ENCODE measurements at places on chromosomes 2 and 18. TPM values are rescaled to one million over a fixed set of nuclear protein-coding genes. Genes with fewer than 3 reads are reported as not detected.
A peak's percentile ranks its signal among the peaks of the same experiment; 100 is the strongest.

DNA sequence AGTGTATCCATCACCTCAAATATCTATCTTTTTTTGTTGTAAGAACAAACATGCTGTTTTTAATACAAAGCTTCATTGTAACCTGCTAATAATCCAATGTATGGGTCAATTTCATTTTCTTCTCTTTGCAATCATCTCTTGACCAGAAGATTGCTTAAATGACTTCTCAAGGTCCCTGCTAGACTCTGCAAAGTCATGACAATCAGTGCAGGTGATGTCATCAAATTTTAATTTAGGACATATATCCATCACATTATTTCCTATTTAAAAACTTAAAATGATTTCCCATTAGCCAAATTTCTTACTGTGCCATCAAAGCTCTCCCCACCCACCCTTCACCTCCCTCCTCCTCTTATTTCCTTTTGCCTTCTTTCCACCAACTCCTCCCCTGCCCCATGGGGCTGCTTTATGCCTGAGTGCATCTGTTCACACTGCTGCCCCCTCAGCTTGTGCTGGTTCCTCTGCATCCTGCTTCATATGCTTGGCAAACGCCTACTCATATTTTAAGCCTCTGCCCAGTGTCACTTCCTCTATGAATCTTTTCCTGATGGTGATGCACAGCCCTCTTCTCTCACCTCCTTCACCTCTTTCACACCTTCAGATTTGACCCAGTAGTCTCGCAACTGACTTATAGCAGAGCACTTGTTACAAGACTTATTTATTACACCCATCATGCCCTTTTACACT is 20.3 kb downstream of the PLEK start:
- no peaks in the 10 kb centered on the region for H3K36me3 ChIP-seq
- no peaks in the 10 kb centered on the region for H3K4me1 ChIP-seq
- no peak overlapping the region for H3K27ac ChIP-seq
- H3K4me3 ChIP-seq, result no peak overlapping the region

DNA sequence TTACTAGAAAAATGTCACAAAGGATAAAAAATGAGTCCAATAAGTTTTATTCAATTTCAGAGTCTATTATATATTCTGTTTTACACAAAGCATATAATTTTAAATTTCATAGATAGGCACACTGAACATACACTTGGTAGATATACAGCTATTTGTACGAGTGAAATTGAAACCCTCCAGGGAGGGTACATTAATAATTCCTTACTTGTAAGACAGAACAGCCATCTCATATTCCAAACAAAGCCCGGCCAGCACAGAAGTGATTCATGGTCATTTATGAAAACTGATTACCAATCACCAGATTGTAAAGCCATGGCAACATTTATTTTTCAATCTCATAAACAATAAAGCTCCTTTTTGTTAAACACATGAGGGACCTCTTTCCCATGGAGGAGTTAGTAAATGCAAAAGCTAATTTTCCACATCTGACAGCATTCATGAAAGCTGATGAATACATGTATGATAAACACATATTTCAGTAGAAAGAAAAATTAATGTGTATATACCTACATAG is 190.6 kb downstream of the TDRD15 start:
- H3K27ac ChIP-seq, result no peak overlapping the region
- no peaks in the 10 kb centered on the region for H3K4me1 ChIP-seq
- H3K36me3 ChIP-seq, result no peaks in the 10 kb centered on the region
- DNase-seq, result no peak

GRCh38 chr18:49487711-49488310 is 777 bp upstream of the C18orf32 start:
- peak overlapping the region; percentile 99 for H3K4me3 ChIP-seq
- peaks cover 28% of the 10 kb centered on the region for H3K4me1 ChIP-seq
- H3K27ac ChIP-seq, result peak overlapping the region; percentile 64
- peaks cover 74% of the 10 kb centered on the region for H3K36me3 ChIP-seq

DNA sequence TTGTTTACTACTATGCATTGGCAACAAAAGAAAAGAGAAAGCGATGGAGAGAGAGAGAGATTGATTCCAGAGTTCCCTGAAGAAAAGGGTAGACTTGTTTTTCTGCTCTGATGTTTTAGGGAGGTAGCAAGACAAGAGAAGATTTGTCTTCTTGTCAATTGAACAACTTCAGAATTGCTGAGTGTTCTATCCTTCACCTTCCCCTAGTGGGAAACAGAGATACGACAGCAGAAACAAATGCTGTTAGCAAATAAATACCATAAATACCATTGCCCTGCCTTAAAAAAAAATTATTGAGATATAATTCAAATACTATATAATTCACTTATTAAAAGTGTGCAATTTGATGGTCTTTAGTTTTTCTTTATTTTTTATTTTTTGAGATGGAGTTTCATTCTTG is 26.2 kb upstream of the CCDC150 start:
- no peak overlapping the region for H3K4me3 ChIP-seq
- no peaks in the 10 kb centered on the region for H3K36me3 ChIP-seq
- H3K4me1 ChIP-seq, result peaks cover 6% of the 10 kb centered on the region
- no peaks in the 10 kb centered on the region for H3K27me3 ChIP-seq

GRCh38 chr2:234320066-234320465 is 176.8 kb downstream of the ARL4C start:
- H3K27ac ChIP-seq, result no peak overlapping the region
- no peak overlapping the region for H3K4me3 ChIP-seq
- no peaks in the 10 kb centered on the region for H3K27me3 ChIP-seq
- DNase-seq, result no peak
- H3K4me1 ChIP-seq, result no peaks in the 10 kb centered on the region

SLC35G4 gene
- not detected for total RNA-seq

- no peak for DNase-seq
- H3K4me1 ChIP-seq, result no peaks in the 10 kb centered on the region
- no peak overlapping the region for H3K4me3 ChIP-seq
- no peak overlapping the region for H3K27ac ChIP-seq
Measured at GRCh38 chr2:42754021-42754775, 9.7 kb downstream of the OXER1 start.

DNA sequence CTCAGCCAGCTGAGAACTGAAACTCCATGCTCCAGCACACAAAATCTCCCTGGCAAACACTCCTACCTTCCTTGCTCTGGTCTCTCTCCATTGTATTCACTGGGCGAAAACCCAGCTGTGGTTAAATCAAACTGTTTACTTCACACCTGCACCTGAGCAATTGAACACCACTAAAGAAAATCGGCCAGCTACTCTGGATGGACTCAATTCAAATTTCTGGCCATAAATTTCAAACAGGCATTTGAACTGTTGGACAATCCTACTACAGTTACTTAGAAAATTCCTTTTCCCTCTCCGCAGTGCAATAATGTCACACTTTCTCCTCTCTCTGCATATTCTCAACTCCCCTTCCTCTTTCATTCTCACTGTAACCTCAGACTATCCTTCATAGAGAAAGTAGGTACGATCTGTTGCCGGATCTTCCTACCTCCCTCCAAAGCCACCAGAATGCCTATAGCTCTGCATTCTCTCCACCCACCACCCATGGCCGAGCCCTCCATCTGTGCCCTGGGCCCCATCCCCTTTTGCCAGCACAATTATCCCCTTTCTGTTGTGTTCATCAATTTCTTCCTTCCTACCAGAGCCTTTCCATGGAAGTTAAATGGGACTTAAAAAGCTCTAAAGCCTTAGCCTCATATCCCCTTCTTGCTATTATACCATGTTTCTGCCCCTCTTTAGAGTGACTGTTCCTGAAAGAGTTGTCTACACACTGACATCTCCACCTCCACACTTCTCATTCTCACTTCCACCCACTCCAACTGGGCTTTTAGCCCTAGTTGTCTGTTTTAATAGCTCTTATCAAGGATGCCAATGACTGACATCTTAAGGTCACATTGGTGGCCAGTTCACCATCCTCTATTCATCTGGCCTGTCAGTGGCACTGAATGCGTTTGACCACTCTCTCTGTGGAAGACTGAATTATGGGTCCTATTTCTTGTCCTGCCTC is 127.5 kb upstream of the SLC1A4 start:
- DNase-seq, result no peak
- H3K4me1 ChIP-seq, result peaks cover 15% of the 10 kb centered on the region
- no peak overlapping the region for H3K27ac ChIP-seq
- H3K36me3 ChIP-seq, result no peaks in the 10 kb centered on the region

LAMA1 gene
- 9.6 TPM for total RNA-seq

NAT8 gene
- not detected for total RNA-seq

DSC1 gene
- not detected for total RNA-seq

- no peaks in the 10 kb centered on the region for H3K27me3 ChIP-seq
- peaks cover 40% of the 10 kb centered on the region for H3K36me3 ChIP-seq
- no peak for DNase-seq
- H3K27ac ChIP-seq, result peak overlapping the region; percentile 42
- peaks cover 37% of the 10 kb centered on the region for H3K4me1 ChIP-seq
Measured at GRCh38 chr2:121472470-121472993, 58.1 kb upstream of the RNU4ATAC start.

FOSL2 gene
- total RNA-seq, result 122 TPM

DNA sequence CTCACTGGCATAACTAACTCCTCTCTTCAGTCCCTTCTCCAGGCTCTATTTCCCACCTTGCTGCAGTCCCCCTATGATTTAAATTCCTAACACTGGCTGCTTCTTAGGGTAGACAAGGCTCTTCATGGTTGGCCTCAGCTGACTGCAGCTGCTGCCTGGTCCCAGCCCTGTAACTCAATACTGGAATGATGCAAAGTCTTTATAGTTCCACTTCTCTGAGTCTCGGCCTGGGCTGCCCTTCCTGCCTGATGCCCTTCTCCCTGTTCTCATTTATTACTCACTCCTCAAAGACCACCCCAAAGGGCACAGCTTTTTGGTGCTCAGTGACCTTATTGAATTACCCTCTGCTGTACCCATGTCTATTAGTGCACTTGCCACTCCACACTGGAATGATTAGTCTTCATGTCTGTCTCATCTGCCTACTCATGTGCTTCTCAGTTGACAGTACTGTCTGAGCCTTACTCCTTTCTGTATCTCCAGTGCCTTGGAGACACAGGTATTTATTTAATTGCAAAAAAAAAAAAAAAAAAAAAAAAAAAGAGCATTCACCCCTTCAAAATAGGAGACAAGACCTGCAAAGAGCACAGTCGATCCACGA is 199.4 kb upstream of the REV1 start:
- H3K4me1 ChIP-seq, result peaks cover 12% of the 10 kb centered on the region
- no peak overlapping the region for H3K4me3 ChIP-seq
- no peak overlapping the region for H3K27ac ChIP-seq
- DNase-seq, result no peak
- no peaks in the 10 kb centered on the region for H3K36me3 ChIP-seq
- peaks cover 8% of the 10 kb centered on the region for H3K27me3 ChIP-seq

C2orf92 gene
- total RNA-seq, result 5.3 TPM

DNA sequence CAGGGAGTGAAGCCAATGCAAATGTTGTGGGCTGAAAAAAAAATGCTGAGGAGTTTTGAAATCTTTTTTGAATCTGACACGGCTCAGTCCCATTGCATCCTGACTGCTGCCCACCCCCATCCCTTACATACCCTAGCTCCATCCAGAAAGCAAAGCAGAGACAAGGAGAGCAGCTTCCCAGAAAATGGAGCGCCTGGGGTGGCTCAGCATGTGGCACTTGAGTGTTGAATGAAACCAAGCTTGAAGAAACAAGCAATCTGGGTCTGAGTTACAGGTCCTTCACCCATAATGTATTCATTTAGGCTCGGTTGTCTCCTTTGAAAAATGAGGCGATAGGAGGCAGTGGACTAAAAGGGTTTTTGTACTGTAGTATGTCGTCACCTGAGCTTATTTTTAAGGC is 244.2 kb upstream of the ACVR2A start:
- H3K27me3 ChIP-seq, result no peaks in the 10 kb centered on the region
- H3K36me3 ChIP-seq, result no peaks in the 10 kb centered on the region
- no peaks in the 10 kb centered on the region for H3K4me1 ChIP-seq
- H3K27ac ChIP-seq, result no peak overlapping the region
- no peak overlapping the region for H3K4me3 ChIP-seq
- DNase-seq, result no peak

- no peaks in the 10 kb centered on the region for H3K27me3 ChIP-seq
- peaks cover 6% of the 10 kb centered on the region for H3K4me1 ChIP-seq
- H3K36me3 ChIP-seq, result no peaks in the 10 kb centered on the region
- no peak for DNase-seq
- no peak overlapping the region for H3K27ac ChIP-seq
Measured at GRCh38 chr2:5696945-5697521, 4.8 kb downstream of the SOX11 start.

EPHA4 gene
- total RNA-seq, result 2.0 TPM

GRCh38 chr2:174750923-174751441 is 13.3 kb downstream of the CHRNA1 start:
- no peak overlapping the region for H3K4me3 ChIP-seq
- H3K36me3 ChIP-seq, result no peaks in the 10 kb centered on the region
- no peak for DNase-seq
- no peaks in the 10 kb centered on the region for H3K27me3 ChIP-seq
- H3K27ac ChIP-seq, result no peak overlapping the region

DNA sequence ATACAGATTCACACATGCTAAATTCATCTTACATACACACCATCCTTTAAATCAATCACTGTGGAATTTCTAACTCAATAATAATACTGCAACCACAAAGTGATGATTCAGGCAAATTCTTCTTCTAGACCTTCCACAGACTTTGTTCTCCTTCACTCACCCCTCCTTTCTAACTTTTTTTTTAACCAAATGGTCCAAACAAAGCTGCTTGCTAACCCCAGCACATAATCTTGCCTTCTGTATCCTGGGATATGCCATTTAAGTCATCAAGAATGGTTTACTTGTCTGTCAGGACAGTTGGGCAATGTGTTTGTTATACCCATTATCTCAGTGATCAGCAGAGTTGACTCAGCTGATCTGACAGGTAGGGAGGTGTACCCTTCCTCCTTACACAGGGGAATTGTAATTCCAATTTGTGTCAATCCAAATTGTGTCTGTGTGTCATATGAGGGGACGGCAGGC is 10.0 kb downstream of the SLC40A1 start:
- no peaks in the 10 kb centered on the region for H3K36me3 ChIP-seq
- no peaks in the 10 kb centered on the region for H3K27me3 ChIP-seq
- no peaks in the 10 kb centered on the region for H3K4me1 ChIP-seq
- H3K4me3 ChIP-seq, result no peak overlapping the region
- DNase-seq, result no peak

LYG2 gene
- total RNA-seq, result not detected

- H3K4me1 ChIP-seq, result no peaks in the 10 kb centered on the region
- H3K4me3 ChIP-seq, result no peak overlapping the region
- H3K36me3 ChIP-seq, result no peaks in the 10 kb centered on the region
- H3K27ac ChIP-seq, result no peak overlapping the region
- no peak for DNase-seq
Measured at GRCh38 chr18:33924576-33924975, 300.1 kb downstream of the NOL4 start.

DNA sequence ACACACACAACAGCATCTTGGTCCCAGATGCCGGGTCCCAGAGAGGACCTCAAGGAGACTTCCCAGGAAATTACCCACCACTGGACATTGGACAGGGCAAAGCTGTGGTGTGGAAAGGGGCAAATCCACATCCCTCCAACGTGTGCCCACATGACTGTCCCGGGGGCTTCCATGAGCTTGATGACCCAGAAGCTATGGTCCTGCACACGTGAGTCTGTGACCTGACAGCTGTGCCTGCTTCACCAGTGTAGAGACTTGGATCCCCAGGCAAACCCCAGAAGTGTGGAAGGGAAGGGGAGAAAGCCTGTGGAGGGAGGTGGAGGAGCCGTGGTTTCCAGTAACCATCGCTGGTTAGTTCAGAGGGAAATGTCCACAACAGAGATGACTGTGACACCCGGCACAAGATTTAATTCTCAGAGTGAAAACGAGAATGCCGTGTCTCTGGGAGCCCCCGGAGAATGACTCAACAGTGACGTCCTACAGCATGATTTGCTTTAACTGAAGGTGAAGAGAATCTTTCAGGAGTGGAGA is 19.1 kb upstream of the GPR55 start:
- no peaks in the 10 kb centered on the region for H3K36me3 ChIP-seq
- H3K4me3 ChIP-seq, result no peak overlapping the region
- H3K27ac ChIP-seq, result no peak overlapping the region
- peaks cover 5% of the 10 kb centered on the region for H3K4me1 ChIP-seq
- no peak for DNase-seq
